NCI-H524 (cell line): ENCODE measurements at places on chromosomes 12 and 14.

- DNase-seq, result no peak
Measured at GRCh38 chr12:88946372-88946997, 366.2 kb upstream of the KITLG start.

- DNase-seq, result no peak
Measured at GRCh38 chr12:12919666-12920435, 28.5 kb downstream of the GPRC5A start.

DNA sequence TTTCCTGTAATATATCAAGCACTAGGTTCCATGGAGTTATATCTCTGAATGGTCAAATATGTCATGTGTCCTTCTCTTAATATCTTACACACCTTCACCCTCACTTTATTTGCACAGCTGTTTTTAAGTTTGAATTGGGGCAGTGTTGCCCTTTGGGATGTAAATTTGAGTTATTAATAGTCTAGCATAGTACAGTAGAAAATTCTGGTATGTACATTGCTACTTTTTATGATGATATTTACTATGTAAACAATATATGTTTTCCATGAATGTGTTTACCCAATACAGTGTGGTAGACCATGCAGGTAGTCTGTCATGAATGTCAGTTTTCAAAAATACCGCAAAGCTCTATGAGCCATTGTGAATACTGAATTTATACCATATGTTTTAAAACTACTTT, 50.5 kb downstream of the METTL25 start:
- no peak for DNase-seq

- peak; percentile 98 for DNase-seq
Measured at GRCh38 chr14:58944343-58944967, 244.0 kb upstream of the DAAM1 start.

DNA sequence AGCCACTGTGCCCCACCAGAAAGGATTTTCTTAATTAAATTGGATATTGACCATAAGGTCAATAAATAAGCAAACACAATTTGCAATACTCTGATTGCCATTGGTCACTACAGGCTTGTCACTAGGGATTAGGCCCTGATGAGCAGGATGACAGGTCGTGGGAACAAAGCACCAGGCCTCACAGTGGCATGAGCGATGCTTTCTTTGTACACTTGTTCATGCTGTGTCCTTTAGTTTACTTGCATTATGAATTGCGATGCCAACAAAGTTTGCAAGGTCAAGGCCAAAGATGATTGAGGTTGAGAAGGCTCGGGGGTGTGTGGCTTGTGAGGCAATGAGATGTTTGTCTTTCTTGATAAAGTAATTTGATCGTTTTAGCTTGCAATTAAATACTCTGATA, 136.0 kb downstream of the TTC8 start:
- DNase-seq, result no peak

GRCh38 chr14:20686386-20687143, 2.0 kb upstream of the ANG start:
- DNase-seq, result no peak

DNA sequence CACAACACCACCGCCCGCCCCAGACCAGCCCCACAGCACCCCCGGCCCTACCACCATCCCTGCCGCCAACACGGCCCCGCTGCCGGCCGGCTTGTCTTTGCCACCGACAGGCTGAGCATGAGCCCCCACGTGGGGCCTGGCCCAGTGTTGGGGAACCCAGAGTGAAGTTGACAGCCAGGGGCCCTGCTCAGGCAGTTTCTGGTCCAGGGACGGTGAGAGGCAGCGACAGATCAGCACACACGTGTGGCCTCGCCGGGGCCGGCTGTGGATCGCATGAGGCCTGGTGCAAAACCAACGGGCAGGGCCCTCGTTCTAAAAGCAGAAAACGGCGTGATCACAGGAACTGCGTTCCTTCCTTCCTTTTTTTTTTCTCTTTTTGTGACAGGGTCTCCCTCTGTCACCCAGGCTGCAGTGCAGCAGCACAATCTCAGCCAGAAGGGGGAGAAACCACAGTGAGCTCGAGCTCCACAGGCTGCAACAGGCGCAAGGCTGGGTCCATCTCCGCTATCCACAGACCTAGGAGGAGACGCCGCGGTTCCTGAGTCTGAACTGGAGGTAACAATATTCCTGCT, 50.5 kb upstream of the FBRSL1 start:
- no peak for DNase-seq

DNA sequence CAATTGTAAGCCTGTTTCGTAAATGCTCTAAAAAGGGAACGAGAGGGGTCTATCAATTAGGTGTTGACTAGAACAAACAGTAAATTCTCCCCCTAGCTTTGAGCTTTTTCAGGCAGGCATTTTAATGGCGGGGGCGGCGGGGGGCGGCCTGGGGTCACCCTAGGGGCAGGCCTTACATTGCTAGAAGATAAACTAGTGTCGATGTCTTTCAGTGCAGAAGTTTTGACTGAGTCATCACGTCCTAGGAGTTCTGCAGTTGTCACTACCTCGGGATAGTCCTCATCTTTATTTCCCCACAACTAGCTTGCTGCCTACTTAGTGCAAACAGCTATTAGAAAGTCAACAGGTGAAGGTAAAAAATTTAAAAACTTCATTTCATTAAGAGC, 1.6 kb downstream of the ATP6V1D start:
- no peak for DNase-seq

GRCh38 chr12:122003651-122004611, 17.8 kb upstream of the BCL7A start:
- DNase-seq, result no peak

GRCh38 chr12:30862486-30862885, 64.1 kb upstream of the TSPAN11 start:
- DNase-seq, result no peak

GRCh38 chr12:102439426-102440405, 40.6 kb downstream of the IGF1 start:
- no peak for DNase-seq

DNA sequence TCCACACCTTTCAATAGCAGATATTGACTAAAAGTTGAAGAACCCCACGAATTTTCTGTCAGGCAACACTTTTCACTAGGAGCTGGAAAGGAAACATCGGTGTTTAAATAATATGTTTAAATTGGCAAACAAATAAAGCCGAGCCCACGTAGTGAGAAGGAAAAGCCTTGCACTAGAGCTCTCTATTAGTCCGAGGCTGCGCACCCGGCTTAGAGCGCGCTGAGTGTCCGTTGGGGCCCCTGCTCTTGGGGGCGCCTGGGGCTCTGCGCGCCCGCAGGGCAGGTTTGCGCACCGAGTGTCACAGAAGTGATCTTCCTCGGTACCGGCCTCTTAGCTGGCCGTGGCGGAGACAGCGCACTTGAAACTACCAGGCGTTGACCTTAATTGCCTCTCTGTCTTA, 6.4 kb downstream of the TTC6 start:
- DNase-seq, result no peak

DNA sequence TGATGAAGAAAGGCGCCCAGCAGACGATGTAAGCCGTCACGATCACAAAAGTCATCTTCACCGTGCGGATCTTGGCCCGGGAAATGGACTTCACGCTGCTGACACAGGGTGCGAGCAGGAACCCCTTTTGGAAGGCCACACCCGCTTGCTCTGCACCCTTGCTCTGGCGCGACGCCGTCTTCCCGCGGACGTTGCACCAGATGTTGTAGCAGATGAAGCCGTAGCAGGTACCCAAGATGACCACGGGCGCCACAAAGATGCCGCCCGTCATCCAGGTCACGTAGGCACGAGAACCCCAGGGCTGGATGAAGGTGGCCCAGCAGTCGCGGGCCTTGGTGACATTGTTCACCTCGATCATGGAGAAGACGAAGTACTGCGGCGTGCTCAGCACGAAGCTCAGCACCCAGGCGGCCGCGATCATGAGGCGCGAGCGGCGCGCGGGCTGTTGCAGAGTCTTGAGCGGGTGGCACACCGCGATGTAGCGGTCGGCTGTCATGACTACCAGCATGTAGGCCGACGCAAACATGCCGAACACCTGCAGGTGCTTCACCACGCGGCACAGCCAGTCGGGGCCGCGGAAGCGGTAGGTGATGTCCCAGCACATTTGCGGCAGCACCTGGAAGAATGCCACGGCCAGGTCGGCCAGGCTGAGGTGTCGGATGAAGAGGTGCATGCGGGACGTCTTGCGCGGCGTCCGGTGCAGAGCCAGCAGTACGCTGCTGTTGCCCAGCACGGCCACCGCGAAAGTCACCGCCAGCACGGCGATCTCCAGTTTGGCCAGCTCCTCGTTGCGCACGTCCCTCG, 890 bp downstream of the AVPR1A start:
- peak; percentile 45 for DNase-seq

DNA sequence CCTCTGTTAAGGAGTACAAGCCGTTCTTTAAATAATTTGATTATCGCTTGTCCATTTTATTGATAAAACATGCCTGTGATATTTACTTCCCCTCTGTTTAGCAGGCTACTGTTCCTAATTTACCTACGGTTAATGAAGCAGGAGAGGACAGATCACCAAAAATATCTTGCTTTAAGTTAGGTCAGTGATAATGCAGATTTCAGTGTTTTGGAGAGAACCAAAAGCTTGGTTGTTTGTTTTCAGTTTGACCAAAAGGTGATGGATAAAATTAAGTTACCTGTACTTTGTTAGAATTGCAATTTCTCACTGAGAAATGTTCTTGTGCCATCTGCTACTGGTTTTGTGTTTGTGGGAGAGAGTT, 958 bp downstream of the SPATS2 start:
- no peak for DNase-seq

- DNase-seq, result no peak
Measured at GRCh38 chr12:50550530-50551223, 45.9 kb downstream of the DIP2B start.

GRCh38 chr12:57796996-57797395, 14.4 kb downstream of the TSFM start:
- no peak for DNase-seq

- DNase-seq, result peak; percentile 82
Measured at GRCh38 chr14:100486025-100486828, 101.0 kb downstream of the BEGAIN start.

DNA sequence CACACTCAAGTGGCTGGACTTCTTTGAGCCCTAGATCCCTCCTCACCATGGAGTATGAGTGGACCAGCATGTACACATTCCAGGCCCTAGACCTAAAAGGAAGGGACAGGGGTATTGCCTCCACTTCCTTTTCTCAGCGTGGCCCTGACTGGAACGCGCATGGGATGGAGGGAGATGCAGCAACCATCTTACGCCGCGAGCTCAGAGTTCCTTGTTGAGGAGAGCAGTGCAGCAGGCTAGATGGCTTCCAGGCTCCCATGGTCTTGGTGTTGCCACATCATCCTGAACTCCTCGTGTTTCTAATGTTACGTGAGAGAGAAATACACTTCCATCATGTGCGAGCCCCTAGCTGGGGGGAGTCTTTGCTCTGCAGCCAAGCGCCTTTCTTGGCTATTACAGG, 61.8 kb upstream of the DIO3 start:
- no peak for DNase-seq

DNA sequence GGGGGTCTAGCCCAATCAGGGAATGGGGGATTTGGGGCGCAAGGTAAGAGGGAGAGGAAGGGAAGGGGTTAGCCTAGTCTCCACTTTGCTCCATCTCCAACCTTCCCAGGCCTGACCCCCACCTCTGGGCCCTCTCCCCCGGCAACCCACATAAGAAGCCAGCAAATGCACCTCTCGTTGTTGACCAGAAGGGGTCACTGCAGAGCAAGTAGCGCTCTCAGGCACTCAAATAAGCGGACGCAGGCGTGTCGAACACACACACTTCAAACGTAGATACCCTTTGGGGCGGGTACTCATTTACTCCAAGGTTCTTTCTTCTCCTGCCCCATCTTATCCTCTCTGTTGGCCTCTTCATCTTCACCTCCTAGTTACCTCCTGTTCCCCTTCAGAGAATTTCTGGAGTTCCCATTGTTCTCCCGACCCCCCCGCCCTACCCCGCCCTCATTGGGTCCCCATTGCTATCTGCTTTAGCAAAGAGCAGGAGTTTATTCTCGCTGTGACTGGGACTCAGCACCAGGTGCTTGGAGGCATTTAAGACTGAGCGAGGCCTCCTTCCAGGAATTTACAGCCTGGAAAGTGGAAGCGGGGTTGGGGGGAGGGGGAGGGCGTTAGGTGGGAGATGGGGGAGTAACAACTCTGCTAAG, 1.5 kb upstream of the SRRM4 start:
- peak; percentile 72 for DNase-seq

DNA sequence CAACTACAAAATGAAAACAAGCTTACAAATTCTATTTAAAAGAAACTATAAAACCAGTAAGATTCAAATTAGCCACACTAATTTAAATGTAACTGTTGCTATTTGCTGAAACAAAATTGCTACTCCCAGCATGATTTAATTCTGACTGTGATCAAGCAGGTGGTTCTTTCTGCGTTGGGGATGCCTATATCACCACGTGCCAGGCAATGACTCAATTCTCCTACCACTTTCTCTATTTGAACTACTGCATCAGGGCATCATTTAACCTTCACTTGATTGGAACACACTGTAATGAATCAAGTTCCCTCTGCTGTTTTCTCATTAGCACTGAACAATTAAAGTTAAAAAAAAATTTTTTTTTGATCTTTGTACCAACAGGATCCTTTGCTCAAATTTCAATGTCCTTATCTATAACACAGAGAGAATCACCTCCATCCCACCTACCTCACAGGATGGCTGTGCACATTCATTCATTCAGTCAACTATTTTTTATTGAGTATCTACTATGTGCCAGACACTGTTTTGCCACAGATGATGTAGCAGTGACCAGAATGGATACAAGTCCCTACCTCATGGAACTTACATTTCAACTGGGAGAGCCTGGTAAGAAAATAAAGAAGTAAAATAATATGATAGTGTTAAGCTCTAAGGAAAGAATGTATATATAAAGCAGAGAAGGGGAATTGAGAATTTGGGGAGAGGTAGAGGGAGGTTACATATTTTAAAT, 8.0 kb upstream of the ACTN1 start:
- no peak for DNase-seq

DNA sequence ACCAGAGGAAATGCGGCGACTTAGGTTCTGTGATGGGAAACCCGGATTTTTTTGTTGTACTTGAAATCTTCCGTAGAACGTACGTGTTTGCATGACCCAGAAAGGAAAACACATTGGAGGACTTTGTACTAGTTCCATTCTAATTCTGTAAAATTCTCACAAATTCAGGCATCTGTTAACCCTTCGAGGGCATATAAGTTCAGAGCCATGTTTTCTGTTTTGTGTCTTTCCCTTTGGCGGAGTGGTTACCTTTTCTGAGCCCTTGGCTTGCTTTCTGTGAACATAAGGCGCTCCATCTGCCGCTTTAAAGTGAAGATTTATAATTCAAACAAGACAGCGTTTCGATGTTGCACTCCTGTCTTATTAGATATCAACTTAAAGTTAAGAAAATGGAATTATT, 34.2 kb downstream of the BICD1 start:
- DNase-seq, result peak; percentile 90

- DNase-seq, result peak; percentile 23
Measured at GRCh38 chr14:40099316-40099715, 667.1 kb upstream of the FBXO33 start.

DNA sequence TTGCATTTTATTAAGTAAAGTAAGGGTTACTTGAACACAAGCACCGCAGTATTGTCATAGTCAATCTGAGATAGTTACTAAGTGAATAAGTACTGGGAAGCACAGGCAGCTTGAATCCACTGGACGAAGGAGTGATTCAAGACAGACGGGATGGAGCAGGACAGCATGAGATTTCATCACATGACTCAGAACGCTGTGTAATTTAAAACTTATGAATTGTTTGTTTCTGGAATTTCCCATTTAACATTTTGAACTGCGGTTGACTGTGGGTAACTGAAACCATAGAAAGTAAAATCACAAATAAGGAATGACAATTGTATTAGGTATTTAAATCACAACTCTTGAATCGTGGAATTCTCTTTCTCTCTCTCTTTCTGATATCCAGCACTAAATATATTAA, 1630.4 kb upstream of the SEL1L start:
- no peak for DNase-seq
